ENCODE measurements at places on chromosomes 4 and X.

- DNase-seq, result no peak
Observed at GRCh38 chr4:106985830-106986229, 50.3 kb downstream of the DKK2 start.

DNA sequence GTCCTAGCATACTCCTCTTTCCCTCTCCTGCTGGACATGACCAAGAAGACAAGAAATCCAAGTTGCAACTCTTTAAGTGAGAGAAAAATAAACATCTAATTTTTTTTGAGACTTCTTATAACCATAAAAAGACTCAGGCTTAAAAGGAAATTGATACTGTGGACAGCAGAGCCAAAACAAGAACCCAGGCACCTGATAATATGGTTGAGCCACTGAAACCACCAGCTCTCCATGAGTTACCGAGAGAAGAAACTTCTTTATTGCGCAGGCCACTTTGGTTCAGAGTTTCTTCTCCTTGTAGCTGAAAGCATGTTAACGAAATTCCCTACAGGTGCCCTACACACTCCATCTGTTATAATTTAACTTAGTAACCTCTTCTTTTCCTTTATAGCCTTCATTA, 11.3 kb upstream of the SPCS3 start:
- no peak for DNase-seq

DNA sequence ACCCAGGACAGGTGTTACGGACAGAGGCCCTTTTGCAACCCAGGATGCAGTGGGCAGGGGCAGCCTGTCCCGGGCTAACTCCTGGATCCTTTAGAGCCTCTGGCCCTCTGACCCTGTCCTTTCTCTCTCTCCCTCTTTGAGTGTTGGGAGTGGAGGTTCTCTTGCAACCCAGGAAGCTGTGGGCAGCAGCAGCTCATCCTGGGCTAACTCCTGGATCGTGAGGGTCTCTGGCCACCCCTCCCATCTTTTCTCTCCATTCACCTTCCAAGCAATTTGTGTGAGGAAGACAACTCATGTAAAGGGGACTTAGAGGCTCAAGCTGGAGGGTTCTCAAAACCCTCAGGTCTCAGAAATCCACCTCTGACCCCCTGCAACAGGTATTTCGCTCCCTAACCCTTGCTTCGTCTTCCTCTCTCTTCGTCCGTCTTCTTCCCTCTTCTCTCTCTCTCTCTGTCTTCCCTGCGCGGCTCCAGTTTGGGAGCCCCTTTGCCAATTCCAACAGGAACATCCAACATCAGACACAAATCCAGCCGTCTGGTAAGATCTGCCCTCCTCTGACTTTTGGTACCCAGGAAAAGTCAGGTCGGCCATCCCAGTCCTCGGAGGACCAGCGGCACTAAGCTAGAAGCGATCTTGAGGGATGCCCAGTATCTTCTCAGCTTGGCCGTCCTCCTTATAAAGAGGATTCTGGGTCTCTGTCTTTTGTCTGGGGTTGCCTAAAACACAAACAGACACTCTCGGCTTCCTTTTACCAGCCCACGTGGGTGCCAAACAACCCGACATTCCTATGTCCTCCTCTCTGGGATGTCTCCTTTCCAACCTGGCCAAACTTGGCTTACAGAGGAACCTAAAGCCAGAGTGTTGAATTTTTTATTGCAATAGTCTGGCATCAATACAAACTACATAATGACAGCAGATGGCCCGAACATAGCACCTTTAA, 7.9 kb downstream of the ASMTL start:
- no peak for DNase-seq

DNA sequence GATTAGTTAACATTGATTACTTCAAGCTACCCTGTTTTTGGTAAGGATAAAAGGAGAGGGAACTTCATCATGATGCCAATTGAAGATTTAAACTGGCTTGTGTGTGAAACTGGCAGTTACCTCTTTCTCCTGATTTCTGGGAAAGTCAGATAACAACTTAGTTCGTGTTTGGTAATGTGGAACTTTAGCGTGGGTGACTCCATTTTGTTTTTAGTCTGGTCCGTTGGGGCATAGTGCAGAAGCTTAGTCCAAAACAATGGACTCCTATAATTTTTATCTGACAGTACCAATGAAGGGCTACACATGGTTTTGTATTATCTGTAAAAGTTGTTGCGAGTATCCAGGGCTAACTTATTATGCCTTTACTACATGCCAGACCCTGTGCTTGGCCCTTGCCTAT, 294.9 kb downstream of the GUCY2F start:
- no peak for DNase-seq

- DNase-seq, result no peak
Observed at GRCh38 chr4:147398556-147398955, 82.3 kb upstream of the EDNRA start.

DNA sequence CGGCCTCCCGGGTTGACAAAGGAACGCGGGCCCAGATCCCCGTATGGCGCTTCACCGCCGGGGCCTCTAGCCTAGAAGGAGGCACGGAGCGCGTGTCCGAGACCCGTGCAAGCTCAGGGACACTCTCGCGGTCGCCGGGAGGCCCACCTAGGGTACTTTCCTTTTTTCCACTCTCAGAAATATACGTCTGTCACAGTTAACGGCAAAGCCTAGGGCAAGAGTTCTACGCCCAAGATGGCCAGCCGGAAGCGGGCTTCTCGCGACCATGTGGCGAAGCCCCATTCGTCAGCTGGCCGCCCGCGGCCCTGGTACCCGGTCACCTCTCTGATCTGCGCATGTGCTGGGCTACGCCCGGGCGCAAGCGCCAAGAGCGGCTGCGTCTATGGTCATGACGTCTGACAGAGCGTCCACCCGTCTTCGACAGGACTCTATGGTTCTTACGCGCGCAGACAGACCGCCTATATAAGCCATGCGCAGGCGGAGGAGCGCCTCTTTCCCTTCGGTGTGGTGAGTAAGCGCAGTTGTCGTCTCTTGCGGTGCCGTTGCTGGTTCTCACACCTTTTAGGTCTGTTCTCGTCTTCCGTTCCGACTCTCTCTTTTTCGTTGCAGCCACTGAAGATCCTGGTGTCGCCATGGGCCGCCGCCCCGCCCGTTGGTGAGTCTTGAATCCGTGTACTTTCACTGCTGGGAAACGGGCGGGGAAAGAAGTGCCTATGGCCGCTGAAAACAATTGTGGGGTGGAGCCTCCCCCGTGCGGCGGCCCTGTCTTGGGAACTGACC, at the start of gene RPL10:
Gene RPL10, plus strand, starts transcription at position 490 of the 780 bp plus-strand sequence. Its CDS starts 143 bp downstream, at position 633.
- DNase-seq, result peak; percentile 81

DNA sequence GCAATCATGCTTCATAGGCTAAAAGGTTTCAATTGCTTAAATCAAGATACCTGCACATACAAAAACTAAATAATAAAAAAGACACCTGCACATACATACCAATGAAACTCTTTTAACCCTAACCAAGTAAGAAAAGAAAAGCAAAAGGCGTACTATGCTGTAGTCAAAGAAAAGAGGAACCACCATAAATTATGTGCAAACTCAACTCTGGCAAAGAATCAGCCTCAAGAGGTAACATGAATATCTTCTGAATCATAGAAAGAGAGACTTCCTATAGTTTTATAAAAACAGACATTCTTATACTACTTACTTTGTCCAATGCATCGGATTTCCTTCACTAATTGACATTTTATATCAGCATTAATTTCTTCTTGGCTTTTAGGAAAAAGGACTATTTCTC, 29.3 kb downstream of the MMGT1 start:
- no peak for DNase-seq

DNA sequence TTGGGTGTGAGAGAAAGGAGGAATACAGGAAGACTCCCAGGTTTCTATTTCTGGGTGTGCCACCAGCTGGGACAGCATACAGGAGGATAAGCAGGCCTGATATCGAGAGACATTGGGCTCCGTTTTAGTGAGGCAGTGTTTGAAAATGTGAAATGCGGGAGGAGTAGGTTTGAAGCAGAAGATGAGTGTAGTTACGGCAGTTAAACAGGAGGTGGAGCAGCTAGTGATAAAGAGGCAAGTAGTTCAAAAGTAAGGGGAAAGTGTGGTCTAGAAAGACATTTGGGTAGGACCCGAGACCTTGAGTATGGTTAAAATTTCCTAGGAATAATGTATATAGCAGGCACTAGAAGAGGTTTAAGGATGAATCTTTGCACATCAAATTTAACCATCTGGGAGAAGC, 42.4 kb downstream of the DCUN1D4 start:
- no peak for DNase-seq

DNA sequence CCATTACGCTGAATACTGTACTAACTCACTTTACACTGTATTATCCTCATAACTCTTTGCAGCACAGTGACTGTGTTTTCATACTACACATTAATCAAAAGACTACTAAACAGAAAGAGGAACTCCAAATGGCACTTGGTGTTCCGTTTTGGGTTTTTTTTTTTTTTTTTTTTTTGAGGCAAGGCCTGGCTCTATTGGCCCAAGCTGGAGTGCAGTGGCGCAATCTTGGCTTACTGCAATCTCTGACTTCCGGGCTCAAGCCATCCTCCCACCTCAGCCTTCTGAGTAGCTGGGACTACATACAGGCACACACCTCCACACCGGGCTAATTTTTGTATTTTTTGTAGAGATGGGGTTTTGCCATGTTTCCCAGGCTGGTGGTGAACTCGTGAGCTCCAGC, 10.7 kb downstream of the KLHL8 start:
- DNase-seq, result no peak
